ENCODE measurements at places on chromosomes 5 and 9. TPM values are rescaled to one million over a fixed set of nuclear protein-coding genes. Genes with fewer than 3 reads are reported as not detected.

GRCh38 chr5:128263357-128263756 is 179.8 kb downstream of the SLC12A2 start:
- DNase-seq: no peak

IL9 gene
- not detected for total RNA-seq

NPR3 gene
- 88.2 TPM for total RNA-seq

DNA sequence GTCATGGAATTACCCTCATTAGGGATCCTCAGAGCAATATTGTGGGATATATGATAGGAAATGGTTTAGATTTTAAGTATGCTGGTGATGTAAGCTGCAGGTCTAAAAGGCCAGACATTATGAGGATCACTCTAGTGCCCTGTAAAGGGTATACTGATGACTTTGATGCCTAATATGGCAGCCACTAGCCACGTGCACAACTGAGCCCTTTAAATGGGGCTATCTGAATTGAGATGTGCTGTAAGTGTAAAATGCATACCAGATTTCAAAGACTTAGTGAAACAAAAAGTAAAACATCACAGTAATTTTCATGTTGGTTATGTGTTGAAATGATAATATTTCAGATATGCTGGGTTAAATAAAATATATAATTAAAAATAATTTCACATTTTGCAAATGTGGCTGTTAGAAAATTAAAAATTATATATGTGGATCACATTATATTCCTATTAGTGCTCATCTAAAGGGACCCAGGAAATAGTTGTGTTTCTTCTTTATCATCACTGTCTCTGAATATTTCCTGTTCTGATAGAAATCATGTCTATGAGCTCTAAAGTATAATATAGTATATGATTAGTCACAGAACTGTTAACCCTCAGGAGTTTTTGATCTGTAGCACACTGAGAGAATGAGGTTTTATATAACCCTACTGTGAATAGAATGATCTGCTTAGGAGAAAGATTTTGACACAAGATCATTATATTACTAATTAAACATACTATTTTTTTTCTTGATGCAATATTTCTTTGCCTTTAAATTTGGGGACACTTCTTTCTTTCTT is 50.1 kb downstream of the OSTF1 start:
- DNase-seq: no peak

- no peak for DNase-seq
These were observed 187.7 kb upstream of the PTGER4 start for GRCh38 chr5:40492056-40492455.

CATSPER3 gene
- total RNA-seq: under 0.01 TPM

IQGAP2 gene
- 0.36 TPM for total RNA-seq

- DNase-seq: no peak
These were observed 29.3 kb upstream of the NDFIP1 start for GRCh38 chr5:142079306-142079721.

DNA sequence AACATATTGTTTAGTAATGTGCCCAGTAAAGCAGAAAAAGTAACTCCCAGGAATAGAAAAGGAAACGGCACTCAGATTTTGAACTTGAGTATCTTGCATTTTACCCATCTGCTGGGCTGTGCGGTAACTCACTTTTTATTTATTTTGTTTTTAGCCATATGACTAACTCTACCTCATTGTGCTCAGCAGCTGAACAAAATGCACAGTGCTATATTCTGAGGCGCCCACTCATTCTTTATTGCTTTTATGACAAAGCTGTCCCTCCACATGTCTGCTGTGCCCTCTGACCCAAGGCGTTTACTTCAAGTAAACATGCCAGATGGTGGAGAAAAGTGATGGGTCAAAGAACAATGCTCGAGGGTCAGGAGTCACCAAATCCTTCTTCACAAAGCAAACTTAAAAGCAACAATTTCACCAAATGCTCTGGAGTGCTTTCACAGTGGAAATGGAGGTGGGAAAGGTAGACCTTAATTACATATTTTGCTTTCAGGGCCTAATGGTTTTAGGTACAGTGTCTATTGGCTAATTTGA is 215.2 kb upstream of the ELAVL2 start:
- DNase-seq: no peak

NOXA1 gene
- not detected for total RNA-seq

DNA sequence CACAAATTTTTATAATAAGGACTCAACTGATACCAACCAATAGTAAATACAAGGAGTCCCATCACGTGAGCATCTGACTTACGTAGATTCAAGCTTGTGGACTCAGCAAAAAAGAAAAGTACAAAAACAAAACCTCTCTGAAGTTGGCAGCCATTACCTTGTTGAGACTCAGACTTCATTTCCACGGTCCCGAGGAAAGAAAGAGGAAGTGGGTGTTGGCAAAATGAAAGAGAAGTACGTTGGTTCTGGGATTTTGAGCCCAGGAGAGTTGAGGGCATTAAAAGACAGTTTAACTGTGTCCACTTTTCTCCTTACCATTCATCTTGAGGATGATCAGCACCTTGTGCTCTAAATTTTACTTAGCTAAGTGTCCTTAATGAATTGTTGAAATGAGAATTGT is 26.7 kb downstream of the NCBP1 start:
- DNase-seq: no peak

NDST1 gene
- 30.3 TPM for total RNA-seq

- DNase-seq: no peak
These were observed 308.4 kb downstream of the PSAT1 start for GRCh38 chr9:78605041-78606000.

DNA sequence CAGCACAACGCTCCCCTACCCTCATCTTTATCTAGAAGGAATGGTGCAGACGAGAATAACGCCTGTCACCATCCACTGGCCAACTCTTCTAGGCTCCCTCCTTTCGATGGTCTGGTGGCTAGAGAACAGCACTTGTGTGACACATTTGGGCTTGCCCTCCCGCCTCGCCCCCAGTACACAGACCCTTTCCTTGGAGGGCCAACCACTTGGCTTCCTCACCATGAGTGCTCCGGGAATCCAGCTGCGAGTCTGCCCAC is 1.4 kb downstream of the GNAQ start:
- DNase-seq: no peak

PDZD2 gene
- not detected for total RNA-seq

NPM1 gene
- 1,596 TPM for total RNA-seq

PTGDS gene
- not detected for total RNA-seq

TAF11L10 gene
- not detected for total RNA-seq
